ENCODE measurements at places on chromosomes 1 and 21. TPM values are rescaled to one million over a fixed set of nuclear protein-coding genes. Genes with fewer than 3 reads are reported as not detected.

Gene MPL
- not detected for total RNA-seq

Gene RNF223
- not detected for total RNA-seq

Gene PDE9A
- total RNA-seq: 13.4 TPM

Gene PCNX2
- total RNA-seq: 48.8 TPM

Gene HSD11B1
- 16.1 TPM for total RNA-seq

Gene RIPPLY3
- not detected for total RNA-seq

All from T-helper 1 cell treated with Interleukin-12 subunit alpha and Interleukin-12 subunit beta and Interleukin-4 antibody, amounts not matched to agents 30 ng/mL and 1 ng/mL, for 36 hours (primary cell).